CD8-positive, alpha-beta T cell (primary cell): ENCODE measurements at places on chromosomes 13 and 19.

DNA sequence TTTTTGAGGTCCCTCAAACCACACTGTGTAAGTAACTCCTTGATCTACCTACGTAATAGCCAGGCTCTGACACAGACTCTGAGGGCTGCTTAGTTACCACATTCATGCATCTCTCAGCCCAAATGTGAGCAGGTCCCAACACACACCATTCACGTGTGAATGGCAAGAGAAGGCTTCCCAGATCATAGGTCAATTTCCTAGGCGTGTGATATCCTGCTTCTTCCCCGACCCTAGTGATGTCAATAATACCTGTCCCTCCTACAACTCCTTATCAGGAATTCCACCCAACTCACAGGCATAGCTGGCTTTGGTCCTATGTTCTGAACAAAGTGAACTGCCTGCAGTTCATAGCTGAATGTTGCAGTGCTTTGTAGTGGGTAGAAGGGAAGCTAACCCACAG is 334.5 kb downstream of the RFC3 start:
- DNase-seq: no peak

GRCh38 chr13:43309311-43309710 is 285.9 kb downstream of the DNAJC15 start:
- DNase-seq: no peak

- DNase-seq: no peak
Measured at GRCh38 chr19:2232286-2233151, 3.6 kb downstream of the PLEKHJ1 start.

DNA sequence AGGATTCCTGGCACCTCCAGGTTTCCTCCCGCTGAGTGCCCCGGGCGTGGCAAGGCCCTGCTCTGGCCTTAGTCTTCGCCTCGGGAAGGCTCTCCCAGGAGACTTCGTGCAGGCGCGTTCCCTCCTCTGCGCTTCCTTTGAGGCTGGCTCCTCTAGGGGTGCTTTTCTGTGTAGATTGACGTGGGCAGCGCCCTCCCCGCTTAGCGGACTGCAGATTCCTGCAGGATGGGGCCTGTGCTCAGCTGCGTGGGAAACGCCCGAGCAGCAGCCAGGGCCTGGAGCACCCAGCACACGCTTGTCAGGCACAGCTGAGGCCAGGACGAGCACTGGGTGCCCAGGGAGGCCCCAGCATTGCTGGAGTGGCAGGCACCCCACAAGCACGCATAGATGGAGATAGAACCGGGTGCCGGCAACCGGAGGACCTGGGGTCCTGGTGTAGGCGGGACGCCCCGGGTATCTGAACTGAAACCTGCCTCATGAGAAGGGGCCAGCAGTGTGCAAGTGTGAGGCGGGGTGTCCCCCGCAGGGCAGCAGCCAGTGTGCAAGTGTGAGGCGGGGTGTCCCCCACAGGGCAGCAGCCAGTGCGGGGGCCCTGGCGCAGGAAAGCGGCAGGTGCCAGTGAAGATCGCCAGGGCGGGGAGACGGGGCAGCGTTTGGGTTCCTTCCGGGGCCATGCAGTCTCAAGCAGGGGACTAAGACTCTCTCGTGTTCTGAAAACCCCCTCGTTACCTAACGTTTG is 3.4 kb downstream of the NDUFS7 start:
- no peak for DNase-seq

- DNase-seq: no peak
Measured at GRCh38 chr13:109817591-109818535, 31.5 kb upstream of the IRS2 start.

DNA sequence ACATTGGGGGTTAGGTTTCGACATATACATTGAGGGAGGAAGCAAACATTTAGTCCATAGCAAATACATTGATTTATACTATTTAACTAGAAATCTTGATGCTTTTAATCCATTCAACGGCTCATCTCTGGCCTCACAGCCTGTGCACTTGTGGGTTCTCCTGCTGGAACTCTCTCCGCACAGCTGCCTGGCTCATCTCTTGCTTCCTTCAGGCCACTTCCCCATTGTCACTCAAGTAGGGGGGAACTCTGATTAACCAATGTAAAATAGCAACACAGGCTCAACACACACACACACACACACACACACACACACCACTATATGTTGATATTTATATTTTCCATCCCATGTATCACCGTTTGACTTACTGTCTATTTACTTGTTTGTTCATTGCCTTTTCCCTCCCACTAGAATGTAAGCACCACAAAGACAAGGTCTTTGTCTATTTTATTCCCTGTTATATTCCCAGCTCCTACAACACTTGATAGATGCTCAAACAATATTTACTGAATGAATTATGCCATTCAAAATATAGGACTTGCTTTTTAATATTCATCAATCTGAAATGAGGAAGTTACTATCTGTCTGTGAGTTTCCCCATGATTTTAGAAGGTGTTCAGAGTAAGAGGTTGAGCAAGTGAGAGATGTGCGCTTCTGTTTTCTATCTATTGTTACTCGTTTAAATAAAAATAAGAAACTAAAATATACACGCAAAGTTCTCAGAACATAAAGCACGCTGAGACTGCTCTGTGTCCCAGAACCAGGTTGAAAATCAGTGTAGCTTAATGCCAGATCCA is 29.8 kb upstream of the PABPC3 start:
- DNase-seq: no peak

DNA sequence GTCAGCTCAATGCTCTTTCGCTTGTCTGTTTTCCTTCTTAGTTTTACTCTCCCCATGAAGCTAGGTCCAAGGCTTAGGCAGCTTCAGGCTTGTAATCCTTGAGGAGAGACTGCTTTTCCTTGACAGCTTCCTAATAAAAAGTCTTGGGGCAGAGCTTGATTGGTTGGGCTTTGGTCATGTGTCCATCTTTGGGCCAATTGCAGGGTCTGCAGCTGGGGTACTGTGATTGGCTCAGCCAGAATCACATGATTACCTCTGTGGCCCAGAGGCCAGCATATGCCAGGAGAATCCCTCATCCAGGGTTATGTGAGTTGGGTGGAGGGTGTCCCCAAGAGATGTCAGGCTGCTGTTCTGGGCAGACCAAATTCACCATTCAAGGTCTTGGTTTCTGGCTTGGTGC is 8.1 kb downstream of the KLK1 start:
- DNase-seq: no peak

GRCh38 chr13:70424928-70425327 is 316.7 kb upstream of the KLHL1 start:
- no peak for DNase-seq

- no peak for DNase-seq
Measured at GRCh38 chr19:47494211-47494547, 10.2 kb upstream of the KPTN start.

- no peak for DNase-seq
Measured at GRCh38 chr19:58328999-58329398, 2.2 kb downstream of the ZSCAN22 start.

- DNase-seq: no peak
Measured at GRCh38 chr19:18587962-18588610, 512 bp upstream of the REX1BD start.

DNA sequence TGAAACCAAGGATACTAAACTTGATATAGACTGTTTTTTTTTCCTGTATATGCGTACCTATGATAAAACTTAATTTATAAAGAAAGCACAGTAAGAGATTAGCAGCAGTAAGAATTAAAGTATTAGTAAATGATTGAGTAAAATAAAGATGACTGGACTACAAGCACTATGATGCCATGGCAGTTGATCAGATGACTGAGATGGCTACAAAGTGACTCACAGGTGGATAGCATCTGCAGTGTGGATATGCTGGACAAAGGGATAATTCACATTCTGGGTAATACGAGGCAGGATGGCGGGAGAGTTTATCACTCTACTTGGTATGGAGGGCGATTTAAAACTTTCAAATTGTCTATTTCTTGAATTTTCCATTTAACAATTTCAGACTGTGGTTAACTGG is 11.8 kb downstream of the HTR2A start:
- no peak for DNase-seq

GRCh38 chr13:32210101-32210500 is 105.1 kb downstream of the ZAR1L start:
- DNase-seq: no peak

DNA sequence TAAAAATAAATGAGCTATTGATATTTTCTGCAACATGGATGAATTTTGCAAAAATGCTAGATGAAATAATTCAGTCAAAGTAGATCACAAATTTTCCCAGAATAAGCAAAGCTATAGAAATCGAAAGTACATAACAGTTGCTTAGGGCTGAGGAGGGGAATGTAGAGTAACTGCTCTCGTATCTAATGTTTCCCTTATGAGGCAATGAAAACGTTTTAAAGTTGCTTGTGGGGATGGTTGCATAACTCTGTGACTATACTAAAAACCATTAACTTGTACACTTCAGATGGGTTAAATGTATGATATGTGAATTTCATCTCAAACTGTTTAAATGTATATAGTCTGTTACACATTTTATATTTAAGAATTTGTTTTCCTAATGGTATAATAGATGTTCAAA is 231.7 kb downstream of the GGACT start:
- DNase-seq: no peak

DNA sequence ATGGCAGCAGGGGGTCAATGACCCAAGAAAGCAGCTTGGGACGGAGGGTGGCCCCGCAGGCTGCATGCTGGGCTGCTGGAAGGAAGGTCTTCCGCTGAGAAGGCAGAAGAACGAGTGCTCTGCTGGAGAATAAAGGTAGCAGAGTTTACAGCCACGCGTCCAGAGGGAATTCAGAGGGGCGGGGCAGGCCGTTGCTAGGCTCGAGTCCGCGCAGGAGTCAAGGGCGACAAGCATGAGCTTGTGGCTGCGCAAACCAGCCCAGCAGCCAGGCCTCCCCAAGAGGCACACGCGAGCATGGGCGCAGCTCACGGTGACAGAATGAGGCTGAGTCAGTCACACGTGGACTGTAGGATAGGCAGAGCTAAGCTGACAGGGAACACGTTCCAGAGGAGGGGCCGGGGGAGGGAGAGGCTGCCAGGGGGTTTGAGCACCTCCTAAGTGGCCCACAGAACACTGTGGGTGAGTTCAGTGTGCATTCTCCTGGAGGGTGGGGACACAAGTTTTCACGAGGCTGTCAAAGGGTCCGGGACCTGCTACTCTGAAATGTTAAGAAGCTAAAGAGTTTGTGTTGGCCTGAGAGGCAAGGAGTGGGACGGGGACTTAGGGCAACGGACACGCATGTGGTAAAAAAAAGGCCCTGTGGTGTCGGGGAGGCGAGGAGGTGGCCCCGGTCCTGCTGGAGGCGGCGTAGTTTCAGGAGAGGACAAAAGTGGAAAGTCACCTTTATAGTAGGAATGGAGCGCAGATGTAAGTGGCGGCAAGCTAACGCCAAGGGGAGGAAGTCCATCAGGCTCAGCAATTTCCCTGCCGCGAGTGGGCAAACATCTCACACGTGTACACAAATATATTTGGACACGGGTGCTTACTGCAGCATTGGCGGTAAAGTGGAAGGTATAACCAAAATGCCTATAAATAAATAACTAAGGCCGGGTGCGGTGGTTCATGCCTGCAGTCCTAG is 17.7 kb downstream of the RFX2 start:
- DNase-seq: no peak

GRCh38 chr19:23470873-23471545 is 75.7 kb upstream of the ZNF91 start:
- DNase-seq: no peak

DNA sequence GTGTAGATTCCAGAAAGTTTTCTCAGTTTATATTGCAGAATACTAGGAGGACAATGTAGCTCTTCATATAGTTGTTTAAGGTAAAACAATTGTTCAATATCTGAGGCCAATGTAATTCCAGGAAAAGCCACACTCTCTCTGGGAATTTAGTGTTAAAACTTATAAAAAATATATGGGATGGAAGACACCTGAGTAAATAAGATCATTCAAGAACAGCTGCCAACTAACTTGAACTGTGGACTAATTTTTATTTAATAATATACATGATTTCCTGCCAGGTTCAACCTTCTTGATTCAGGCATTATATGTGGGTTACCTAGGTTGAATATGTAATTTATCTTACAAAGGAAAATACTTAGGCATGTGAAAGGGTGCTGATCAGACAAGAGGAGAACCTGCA is 841.1 kb upstream of the PRR20A start:
- no peak for DNase-seq

- DNase-seq: no peak
Measured at GRCh38 chr13:110265341-110265681, 41.6 kb downstream of the COL4A1 start.

- no peak for DNase-seq
Measured at GRCh38 chr13:44305286-44305685, 68.3 kb upstream of the SERP2 start.

DNA sequence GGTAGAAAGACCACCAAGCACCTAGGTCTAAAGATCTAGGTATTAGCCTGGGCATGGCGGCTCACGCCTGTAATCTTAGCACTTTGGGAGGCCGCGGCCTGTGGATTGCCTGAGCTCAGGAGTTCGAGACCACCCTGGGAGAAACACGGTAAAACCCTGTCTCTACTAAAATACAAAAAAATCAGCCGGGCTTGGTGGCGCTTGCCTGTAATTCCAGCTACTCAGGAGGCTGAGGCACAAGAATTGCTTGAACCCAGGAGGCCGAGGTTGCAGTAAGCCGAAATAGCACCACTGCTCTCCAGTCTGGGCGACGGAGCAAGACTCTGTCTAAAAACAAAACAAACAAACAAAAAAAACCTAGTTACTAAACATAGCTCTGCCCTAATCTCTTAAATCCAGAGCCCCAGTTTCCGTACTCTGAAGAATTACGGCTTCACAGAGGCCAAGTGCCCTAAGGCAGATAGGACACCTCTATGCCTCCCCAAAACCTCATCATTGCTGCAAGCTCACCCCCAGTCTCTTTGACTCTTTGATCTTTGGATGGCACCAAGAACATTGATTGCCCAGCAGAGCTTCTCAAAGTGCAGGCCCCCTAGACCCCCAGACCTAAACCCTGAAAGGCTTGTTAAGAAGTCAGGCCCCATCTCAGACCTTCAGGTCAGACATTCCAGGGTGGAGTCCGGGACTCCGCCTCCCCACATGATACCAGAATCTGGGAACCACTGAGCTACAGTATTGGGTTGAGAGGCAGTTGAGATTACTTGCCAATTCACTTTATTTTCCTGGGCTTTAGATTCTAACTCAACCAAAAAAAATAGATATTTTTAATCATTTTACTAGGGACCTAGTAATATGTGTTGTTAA is 2.8 kb downstream of the COL4A2 start:
- no peak for DNase-seq

- DNase-seq: no peak
Measured at GRCh38 chr13:44031555-44031954, 151.9 kb downstream of the LACC1 start.

- no peak for DNase-seq
Measured at GRCh38 chr19:8454218-8454617, 9.4 kb downstream of the HNRNPM start.

GRCh38 chr19:49850221-49850486 is 805 bp upstream of the PTOV1 start:
- DNase-seq: no peak

DNA sequence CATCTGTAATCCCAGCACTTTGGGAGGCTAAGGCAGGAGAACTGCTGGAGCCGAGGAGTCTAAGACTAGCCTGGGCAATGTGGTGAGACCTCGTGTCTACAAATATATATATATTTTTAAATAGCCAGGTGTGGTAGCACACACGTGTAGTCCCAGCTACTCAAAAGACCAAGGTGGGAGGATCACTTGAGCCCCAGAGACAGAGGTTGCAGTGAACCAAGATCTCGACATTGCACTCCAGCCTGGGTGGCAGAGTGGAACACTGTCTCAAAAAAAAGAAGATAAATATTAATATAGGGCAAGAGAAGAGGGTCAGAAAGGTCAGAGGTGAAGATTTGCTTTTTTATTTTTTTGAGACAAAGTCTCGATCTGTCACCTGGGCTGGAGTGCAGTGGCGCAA is 5.5 kb upstream of the MRPL4 start:
- no peak for DNase-seq

GRCh38 chr19:3572855-3573161 is at the start of gene HMG20B:
HMG20B (plus strand) TSS chr19:3572944; CDS start chr19:3573310, 366 bp downstream.
- DNase-seq: no peak

GRCh38 chr19:4593409-4593851 is 33.9 kb upstream of the SEMA6B start:
- no peak for DNase-seq
